ENCODE measurements at places on chromosomes 7 and 10.

DNA sequence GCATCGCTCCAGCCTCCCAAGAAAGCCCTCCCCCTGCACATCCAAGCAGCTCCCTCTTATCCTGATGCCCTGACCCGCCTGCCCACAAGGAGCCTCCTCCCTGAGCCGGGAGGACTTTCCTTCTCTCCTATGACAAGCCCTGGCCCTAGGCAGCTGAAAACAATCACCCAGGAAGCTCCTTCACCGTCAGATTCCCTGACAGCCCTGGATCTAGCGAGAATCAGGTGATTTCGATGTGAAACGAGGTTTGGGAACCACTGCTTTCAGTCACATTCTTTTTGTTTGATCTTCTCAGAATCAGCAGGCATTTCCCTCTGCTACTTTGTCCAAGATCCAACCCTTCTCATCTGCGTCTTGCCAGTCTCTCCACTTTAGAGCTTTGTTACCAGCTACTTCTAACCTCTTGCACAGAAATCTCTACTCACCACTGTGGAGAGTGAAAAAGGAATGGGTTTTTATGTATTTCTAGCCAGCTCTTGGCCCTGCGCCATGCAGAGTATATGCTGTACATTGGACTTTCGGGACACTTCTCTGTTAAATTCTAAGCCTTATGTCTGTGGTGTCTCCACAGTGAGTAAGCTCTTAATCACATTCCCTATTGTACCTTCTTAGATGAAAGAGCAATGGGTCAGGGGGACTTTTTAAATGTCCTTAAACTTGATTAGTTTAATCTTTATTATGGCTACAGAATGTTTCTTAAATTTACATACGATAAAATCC lies 253.2 kb upstream of the C7orf33 start:
- no peak for DNase-seq

DNA sequence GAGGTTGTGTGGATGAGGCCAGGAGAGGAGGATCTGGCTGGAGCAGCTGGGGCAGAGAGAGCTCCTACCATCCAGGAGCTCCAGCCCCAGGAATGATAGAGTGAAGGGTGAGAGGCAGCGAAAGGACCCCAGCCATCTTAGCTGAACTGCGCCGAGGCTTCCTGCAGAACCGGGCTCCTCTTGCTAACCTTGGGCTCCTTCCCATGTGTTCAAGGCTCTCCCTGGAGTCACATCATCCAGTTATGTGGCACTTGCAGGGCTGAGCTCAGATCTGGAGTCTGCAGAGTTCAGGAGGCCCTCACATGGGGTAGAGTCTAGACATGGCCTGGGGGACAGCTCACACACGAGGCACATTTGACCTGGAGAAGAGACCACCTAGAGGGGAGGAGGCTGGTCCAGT lies 225.0 kb upstream of the ZNF32 start:
- DNase-seq: no peak

DNA sequence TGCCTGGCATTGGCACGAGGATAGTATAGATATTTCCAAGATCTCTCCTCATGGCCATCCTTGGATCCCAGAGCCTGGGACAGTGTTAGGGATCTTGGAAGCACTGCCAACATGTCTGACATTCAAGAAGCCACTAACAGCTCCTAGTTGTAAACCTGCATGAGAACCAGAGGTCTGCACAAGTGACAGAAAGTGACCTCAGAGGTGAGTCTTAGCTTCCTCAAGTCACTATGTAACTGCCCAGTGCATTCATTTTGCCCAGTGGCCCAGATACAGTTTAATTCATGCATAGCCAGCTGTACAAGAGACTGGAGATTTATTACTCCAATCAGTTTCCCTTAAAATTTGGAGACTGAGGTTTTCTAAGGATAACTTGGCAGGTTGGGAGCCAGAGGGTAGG lies 16.7 kb downstream of the SUGCT start:
- DNase-seq: no peak

DNA sequence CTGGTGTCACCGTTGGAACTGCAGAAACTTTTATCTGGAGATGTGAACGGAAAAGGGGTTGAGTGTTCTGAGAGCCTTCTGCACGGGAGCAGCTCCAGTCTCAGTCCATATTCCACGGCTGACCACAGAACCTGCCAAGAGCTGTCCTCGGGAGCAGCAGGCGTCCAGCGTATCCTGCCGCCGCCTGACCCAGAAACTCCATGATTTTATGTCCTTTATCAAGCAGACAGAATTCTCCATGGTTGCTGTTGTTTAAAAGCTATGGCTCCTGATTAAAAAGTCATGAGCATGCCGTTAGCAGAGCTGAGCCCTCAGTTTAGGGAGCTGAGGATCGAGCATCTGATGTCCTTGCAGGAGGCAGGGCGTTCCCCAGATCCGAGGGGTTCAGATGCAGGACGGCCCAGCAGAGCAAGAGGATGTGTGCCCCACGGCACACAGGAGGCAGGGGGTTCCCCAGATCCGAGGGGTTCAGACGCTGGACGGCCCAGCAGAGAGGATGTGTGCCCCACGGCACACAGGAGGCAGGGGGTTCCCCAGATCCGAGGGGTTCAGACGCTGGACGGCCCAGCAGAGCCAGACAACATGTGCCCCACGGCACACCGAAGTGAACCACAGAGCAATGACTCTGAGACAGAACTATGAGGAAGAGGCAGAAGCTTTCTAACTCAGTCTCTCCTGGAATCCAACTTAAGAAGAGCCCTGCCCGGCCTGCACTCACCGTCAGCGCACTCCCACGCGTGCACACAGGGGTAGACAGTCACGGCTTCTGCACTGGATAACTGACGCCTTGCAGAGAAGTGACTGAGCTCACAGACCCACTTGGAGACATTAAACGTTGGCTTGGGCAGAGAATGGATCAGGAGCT lies 96.4 kb downstream of the WDR37 start:
- no peak for DNase-seq

GRCh38 chr7:158022601-158023000 lies 565.0 kb downstream of the PTPRN2 start:
- no peak for DNase-seq

GRCh38 chr7:2471396-2471795 lies 4.8 kb downstream of the GRIFIN start:
- no peak for DNase-seq

- DNase-seq: no peak
These were observed 1.8 kb downstream of the TSC22D4 start for GRCh38 chr7:100476903-100477870.

GRCh38 chr10:74417397-74417796 lies 266.4 kb downstream of the ADK start:
- DNase-seq: no peak

- no peak for DNase-seq
These were observed 11.7 kb downstream of the PLAC9 start for GRCh38 chr10:80144067-80144695.

GRCh38 chr10:70053841-70054288 lies 1.2 kb downstream of the MACROH2A2 start:
- DNase-seq: no peak

GRCh38 chr10:48243487-48243886 lies 31.0 kb downstream of the FRMPD2 start:
- DNase-seq: no peak

DNA sequence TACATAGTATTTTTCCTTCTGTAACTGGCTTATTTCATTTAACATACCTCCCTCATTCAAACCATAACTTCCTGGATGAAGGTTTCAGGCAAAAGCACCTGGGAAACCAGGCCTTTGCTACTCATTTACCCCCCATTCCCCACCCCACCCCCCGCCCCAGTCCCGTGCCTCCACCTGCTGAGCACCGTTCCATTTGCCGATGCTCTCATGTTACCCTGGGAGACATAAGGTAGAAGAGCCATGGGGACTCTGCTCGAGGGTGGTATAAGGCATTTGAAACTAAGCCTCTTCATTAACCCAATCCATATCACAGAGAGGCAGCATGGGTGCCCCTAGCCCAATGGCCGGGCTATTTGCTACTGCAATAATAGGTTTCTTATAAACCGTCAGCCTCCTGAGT lies 22.2 kb upstream of the MCM10 start:
- DNase-seq: no peak

DNA sequence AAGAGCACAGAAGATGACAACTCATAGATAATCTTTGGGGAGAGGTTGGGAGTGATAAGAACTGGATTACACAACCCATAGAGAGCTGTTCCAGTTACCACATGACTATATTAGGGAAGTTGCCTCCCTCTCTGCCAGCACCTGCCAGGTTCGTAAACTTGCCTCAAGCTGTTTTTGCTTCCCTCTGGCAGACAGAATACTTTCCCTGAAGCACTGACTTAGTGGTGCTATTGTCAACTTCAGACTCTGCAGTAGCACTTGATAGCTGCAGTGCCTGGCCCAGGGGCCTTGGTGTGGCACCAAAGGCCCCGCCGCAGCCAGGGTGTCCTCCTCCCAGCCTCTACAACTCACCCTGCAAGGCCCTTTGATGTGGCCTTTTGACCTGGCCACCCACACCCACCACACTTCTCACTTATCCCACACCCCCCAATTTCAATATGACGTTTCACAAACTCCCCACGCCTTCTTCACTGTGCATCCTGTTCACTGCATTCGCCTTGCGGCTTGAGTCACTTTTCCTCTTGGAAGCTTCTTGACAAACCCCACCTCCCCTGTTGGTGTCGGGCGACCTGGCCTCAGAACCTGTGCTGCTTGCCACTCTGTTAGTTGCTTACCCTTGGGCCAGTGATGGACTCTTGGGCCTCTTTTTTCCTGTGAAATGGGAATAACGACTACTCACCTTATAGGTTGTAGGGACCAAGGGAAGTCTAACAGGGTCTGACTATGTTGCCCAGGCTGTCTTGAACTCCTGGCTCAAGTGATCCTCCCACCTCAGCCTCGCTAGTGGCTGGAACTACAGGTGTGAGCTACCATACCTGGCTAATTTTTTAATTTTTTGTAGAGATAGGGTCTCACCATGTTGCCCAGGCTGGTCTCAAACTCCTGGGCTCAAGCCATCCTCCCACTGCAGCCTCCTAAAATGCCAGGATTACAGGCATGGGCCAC lies 50.2 kb upstream of the PODXL start:
- no peak for DNase-seq

DNA sequence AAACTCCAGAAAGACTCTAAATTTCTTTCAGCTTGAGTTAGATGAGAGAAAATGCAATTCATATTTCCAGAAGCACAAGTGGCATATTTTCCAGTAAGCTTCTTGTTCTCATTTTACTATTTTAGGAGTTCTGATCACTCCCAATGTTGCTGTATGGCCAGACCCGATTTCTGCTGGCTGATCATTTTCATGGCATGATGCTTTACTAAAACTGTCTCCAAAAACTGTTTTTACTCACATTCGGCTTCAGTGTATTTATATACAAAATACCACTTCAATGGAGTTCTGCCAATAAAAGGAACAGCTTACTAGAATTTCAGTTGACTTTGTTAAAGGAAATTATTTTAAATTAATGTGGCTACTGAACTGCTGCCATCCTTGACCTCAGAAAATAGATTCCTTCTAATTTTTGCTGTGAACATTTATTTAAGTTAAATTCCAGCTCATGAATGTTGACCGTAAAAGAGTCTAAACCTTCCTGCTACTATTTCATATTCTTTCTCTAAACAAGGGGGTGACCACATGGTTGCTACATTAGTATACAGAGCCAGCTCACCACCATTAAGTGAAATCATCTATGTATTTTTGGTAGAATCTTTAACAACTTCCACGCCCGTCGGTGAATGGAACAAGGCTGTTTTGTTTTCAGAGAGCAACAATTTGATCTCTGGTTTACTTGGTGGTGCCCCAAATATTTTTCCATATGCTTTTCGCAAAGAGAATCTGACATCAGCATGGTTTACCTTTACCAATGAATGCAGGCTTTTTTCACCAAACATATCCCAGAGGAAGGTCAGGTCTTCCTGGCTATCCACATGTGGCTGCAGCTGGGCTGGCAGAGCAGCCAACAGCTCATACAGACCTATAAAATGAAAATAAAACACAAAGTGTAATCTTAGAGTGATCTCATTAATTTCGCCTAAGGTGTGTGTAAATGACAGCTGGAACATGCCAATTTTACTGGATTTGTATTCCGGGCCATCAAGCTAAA lies 101.2 kb downstream of the MPP7 start:
- no peak for DNase-seq

GRCh38 chr10:114408112-114408967 lies 4.0 kb upstream of the AFAP1L2 start:
- no peak for DNase-seq

- DNase-seq: no peak
These were observed 56.2 kb downstream of the COL17A1 start for GRCh38 chr10:104029521-104029860.

DNA sequence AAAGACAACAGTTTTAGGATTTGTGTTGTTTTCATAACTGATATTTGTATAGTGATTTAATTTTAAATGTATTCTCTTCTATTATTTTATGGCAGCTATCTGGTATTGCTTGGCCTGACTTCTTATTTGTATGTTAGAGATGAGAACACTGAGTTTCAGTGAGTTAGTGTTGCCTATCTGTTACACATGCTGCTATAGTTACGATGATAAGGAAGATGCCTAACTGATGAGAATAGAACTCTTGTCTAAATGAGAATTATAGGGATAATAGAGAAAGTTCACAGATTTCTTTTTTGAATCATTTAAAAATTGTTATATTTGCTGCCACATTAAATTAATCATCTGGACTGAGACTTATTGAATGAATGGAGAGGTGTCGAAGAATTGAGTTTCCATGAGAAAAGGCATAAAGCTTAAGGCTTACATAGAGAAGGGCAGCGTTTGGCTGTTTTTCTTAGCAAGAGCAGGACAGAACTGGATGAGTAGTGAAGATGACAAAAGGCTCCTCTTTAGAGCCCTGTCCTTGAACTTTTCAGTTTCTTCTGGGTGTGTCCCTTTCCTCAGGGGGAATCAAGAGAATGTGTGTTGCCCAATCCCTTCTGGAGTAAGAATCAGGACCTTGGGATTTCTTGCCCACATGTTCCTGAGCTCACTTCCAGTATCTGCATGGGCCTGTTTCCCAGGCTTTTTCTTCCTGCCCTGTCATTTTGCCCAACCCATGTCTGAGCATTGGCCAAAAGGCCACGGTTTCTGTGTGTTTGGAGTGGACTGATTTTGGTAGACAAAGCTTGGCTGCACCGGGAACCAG lies 195.6 kb upstream of the CSTF2T start:
- DNase-seq: no peak

DNA sequence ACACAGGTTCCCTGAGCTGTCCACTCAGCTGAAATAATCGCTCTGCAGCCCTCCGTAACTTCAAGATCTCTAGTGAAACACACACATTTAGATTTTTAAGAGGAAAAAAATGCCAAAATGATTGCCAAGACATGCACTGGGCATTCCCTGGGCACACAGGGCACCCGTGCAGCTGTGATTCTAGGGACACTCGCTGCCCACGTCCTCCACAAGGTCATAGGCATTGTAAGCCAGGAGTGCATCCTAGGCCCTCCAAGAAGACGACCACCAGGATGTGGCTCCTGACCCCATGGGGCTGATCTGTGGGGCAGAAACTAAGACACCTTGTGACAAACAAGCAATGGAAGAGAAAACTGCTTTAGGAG lies 563.3 kb downstream of the PTPRN2 start:
- DNase-seq: no peak

Data from esophagus squamous epithelium (tissue), 5 donors.